Thoracic aorta (tissue), 2 donors: ENCODE measurements at places on chromosomes 7 and 10.

- no peak overlapping the region for H3K27ac ChIP-seq
- H3K27me3 ChIP-seq: no peaks in the 10 kb centered on the region
Observed at GRCh38 chr10:44803862-44804261, 107.3 kb upstream of the TMEM72 start.

DNA sequence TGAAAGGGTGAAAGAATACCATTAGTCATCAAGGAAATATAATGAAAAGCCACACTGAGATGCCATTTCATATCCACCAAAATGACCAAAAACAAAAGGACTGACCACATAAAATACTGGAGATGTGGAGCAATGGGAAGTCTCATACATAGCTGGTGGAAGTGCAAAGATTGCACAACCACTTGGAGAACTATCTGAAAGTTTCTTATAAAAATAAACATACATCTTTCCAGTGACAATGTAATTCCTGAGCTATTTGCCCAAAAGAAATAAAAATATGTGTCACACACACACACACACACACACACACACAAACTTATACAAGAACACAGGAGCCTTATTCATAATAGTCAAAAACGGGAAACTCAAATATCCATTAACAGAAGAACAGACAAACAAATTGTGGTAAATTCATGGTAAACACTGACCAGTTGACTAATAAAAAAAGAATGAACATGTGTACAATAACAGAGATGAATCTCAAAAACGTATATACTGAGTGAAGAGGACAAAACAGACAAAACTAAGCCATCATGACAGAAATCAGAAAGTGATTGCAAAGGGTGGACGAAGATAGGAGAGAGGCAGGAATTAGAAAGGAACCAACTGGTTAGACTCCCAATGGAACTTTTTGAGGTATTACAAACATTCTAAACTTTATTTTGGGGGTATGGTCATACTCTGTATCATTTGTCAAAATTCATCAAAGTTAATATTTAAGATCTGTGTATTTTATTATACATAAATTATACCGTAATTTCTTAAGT lies 21.5 kb downstream of the WASL start:
- no peak for DNase-seq
- H3K4me1 ChIP-seq: peaks cover 22% of the 10 kb centered on the region
- H3K36me3 ChIP-seq: no peaks in the 10 kb centered on the region
- no peak overlapping the region for H3K4me3 ChIP-seq

DNA sequence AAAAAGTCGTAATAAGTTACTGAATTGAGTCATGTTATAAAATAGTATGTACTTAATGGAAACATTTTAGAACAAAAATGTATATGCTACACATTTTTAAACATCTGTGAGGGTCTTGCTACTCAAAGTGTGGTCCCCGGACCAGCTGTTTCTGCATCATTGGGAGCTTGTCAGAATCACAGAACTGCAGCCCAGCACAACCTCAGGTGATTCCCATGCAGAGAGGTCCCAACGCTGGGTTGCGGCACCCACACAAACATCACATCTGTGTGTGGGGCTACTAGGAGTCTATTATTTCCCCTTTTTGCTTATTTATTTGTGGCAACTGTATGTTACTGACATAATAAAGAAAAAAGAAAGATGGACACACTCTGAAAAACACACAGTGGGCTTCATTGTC lies 146.6 kb downstream of the BMS1 start:
- no peak overlapping the region for H3K4me3 ChIP-seq
- H3K36me3 ChIP-seq: no peaks in the 10 kb centered on the region
- H3K27ac ChIP-seq: no peak overlapping the region
- H3K27me3 ChIP-seq: no peaks in the 10 kb centered on the region

DNA sequence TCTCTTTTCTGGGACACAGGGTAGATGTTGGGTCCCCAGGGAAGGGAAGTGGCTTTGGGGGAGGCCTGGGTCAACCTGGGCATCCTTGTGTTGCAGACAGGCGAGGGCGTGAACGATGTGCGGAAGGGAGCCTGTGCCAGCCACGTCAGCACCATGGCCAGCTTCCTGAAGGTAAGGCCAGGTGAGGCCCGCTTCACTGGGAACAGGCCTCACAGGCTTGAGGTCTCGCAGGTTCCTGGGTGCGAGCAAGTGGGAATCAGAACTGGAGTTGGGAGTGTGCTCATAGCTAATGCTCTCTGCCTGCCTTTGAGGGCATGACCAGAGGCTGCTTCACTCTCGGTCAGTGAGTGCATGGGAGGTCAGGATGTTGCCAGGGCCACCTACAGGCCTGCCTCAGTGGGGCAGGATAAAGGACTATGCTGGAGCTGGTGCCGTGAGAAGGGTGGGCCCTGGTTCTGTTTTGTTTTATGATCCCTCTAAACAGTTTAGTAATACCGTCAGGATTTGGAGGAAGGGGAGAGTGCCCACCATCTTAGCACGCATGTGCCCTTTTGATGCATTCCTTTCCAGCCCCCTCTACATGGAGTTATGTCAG lies 8.4 kb downstream of the DBNL start:
- DNase-seq: no peak
- H3K27ac ChIP-seq: no peak overlapping the region
- no peak overlapping the region for H3K4me3 ChIP-seq
- H3K27me3 ChIP-seq: no peaks in the 10 kb centered on the region
- peaks cover 6% of the 10 kb centered on the region for H3K4me1 ChIP-seq

DNA sequence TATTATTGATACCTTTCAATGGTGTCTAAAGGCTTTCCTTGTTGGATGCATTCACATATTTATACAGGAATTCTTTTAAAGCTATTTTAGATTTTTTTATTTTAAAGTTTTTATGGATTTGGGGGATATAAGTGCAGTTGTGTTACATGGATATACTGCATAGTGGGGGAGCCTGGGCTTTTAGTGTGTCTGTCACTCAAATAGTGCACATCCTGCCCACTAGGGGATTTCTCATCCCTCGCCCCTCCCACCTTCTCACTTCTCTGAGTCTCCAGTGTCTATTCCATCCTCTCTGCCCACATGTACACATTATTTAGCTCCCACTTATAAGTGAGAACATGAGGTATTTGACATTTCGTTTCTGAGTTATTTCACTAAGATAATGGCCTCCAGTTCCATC lies 154.0 kb upstream of the MKI67 start:
- H3K4me1 ChIP-seq: no peaks in the 10 kb centered on the region
- no peak overlapping the region for H3K27ac ChIP-seq
- DNase-seq: no peak
- no peak overlapping the region for H3K4me3 ChIP-seq

GRCh38 chr7:115145512-115145911 lies 223.6 kb downstream of the MDFIC start:
- no peak overlapping the region for H3K27ac ChIP-seq
- H3K4me1 ChIP-seq: no peaks in the 10 kb centered on the region
- H3K36me3 ChIP-seq: no peaks in the 10 kb centered on the region
- H3K27me3 ChIP-seq: no peaks in the 10 kb centered on the region

GRCh38 chr7:134708692-134709091 lies 62.0 kb downstream of the BPGM start:
- no peak overlapping the region for H3K4me3 ChIP-seq
- no peak for DNase-seq
- peaks cover 51% of the 10 kb centered on the region for H3K4me1 ChIP-seq

- H3K4me3 ChIP-seq: no peak overlapping the region
- no peak overlapping the region for H3K27ac ChIP-seq
- no peaks in the 10 kb centered on the region for H3K4me1 ChIP-seq
- no peak for DNase-seq
- no peaks in the 10 kb centered on the region for H3K36me3 ChIP-seq
Observed at GRCh38 chr10:29245476-29245875, 43.4 kb upstream of the LYZL1 start.

GRCh38 chr7:50121286-50121685 lies 28.2 kb upstream of the ZPBP start:
- no peak overlapping the region for H3K27ac ChIP-seq
- DNase-seq: no peak
- H3K36me3 ChIP-seq: no peaks in the 10 kb centered on the region
- no peaks in the 10 kb centered on the region for H3K27me3 ChIP-seq
- H3K4me3 ChIP-seq: no peak overlapping the region

GRCh38 chr10:13632884-13633440 lies 46.2 kb downstream of the PRPF18 start:
- no peak overlapping the region for H3K4me3 ChIP-seq
- H3K4me1 ChIP-seq: peaks cover 4% of the 10 kb centered on the region
- DNase-seq: no peak
- H3K27ac ChIP-seq: peak overlapping the region; percentile 53
- H3K27me3 ChIP-seq: no peaks in the 10 kb centered on the region
- peaks cover 3% of the 10 kb centered on the region for H3K36me3 ChIP-seq

- DNase-seq: no peak
- H3K27me3 ChIP-seq: no peaks in the 10 kb centered on the region
- no peak overlapping the region for H3K4me3 ChIP-seq
- H3K27ac ChIP-seq: no peak overlapping the region
Observed at GRCh38 chr7:90191648-90192047, 19.9 kb upstream of the STEAP2 start.

DNA sequence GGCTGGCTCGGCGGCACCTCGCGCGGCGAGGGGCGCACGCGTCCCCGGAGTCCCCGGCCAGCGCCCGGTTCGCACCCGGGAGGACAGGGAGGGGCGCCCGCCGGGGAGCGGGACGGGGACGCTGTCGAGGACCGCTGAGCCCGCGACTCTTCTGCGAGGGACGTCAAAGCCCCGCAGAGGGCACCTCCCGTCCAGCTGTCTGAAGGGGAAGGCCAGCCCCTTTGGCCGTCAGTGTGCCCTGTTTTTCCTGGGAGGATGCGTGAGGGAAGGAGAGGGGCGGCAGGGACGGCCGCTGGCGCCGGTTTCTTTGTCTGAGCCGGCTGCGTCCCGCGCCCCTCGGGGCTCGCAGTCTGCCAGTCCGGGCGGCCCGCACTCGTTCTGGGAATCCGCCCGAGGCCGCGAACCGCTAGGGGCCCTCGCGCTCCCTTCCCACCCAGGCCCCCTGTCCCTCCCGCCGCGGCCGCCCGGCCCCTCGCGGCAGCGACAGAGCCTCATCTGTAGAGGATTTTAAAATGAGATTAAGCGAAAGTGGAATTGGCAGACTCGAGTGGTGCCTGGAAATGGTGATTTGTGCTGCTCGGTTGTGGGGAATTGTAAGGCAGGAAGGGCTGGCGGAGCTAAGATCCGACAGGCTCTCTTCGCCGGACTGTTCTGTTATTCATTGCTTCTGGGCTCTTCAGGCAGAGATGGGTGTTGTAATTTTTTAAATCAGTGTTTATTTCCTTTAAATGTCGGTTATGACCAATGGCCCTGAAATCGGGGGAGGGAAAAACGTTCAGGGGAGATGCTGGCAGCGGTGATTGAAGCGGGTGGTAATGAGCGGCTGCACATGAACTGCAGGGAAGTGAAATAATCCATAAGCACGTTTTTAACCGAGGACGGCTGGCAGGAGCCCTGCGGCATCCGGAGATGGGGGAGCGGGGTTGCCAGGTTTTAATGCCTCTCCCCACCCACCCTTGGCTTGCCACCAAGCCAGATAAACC lies 618 bp upstream of the RELN start:
- H3K4me3 ChIP-seq: peak overlapping the region; percentile 67
- H3K4me1 ChIP-seq: no peaks in the 10 kb centered on the region
- no peak overlapping the region for H3K27ac ChIP-seq
- H3K27me3 ChIP-seq: peaks cover 3% of the 10 kb centered on the region
- H3K36me3 ChIP-seq: no peaks in the 10 kb centered on the region

DNA sequence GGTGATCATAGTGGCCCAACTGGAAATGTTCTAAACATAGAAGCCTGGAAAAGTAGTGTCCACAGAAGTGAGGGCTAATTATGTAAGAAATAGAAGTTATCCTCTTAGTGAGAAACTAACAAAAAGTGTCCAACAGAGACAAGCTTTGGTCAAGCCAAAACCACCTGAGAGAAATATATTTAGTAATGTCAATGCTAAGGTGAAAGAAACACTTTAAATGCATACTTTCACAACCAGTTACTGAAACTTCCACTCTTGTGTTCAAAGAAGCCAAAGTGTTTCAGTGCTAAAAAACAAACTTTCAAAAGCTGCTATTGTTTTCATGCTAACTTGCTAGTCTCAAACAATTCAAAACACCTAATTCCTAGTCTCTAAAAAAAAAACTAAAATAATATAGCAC lies 18.1 kb downstream of the RAB11FIP2 start:
- peaks cover 13% of the 10 kb centered on the region for H3K4me1 ChIP-seq
- H3K27me3 ChIP-seq: no peaks in the 10 kb centered on the region
- no peak overlapping the region for H3K27ac ChIP-seq
- DNase-seq: no peak
- no peaks in the 10 kb centered on the region for H3K36me3 ChIP-seq

DNA sequence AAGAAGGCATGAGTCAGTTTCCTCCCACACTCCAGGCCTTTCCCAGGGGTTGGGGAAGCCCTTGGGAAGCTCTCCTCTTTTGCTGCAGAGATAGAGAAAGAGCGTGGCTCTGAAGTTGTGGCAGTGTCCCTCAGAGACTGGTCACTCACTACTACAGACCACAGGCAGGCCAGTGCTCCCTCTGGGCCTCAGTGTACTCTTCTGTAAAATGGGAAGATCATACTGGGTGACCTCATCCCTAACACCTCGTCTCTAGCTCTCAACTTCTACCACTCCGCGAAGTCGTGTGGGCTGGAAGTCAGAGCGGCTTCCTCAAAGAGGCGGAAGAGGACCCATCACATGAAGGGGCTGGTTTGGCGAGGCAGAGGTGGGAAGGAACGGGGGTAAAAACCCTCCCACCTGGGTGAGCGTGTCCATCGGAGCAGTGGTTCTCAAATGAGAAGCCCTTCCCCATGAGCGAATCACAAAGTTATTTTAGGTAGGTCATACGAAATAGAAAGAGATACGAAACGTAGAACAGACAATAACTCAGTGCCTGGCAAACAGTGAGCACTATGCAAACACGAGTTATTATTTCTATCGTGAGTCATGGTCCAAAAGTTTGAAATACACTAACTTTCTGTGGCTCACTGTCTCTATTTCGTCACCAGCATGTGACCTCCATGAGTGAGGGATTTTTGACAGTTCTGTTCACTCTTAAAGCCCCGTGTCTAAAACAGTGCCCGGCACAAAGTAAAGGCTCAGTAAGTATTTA lies 32.7 kb downstream of the PRKAG2 start:
- peak overlapping the region; percentile 39 for H3K4me3 ChIP-seq
- H3K27me3 ChIP-seq: no peaks in the 10 kb centered on the region
- H3K36me3 ChIP-seq: no peaks in the 10 kb centered on the region
- H3K4me1 ChIP-seq: peaks cover 15% of the 10 kb centered on the region

DNA sequence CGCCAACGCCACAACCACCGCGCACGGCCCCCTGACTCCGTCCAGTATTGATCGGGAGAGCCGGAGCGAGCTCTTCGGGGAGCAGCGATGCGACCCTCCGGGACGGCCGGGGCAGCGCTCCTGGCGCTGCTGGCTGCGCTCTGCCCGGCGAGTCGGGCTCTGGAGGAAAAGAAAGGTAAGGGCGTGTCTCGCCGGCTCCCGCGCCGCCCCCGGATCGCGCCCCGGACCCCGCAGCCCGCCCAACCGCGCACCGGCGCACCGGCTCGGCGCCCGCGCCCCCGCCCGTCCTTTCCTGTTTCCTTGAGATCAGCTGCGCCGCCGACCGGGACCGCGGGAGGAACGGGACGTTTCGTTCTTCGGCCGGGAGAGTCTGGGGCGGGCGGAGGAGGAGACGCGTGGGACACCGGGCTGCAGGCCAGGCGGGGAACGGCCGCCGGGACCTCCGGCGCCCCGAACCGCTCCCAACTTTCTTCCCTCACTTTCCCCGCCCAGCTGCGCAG lies 424 bp downstream of the EGFR start:
- peak overlapping the region; percentile 95 for H3K27ac ChIP-seq
- no peaks in the 10 kb centered on the region for H3K36me3 ChIP-seq
- H3K27me3 ChIP-seq: no peaks in the 10 kb centered on the region
- DNase-seq: no peak
- H3K4me3 ChIP-seq: peak overlapping the region; percentile 86
